Endodermal cell (in vitro differentiated cells): ENCODE measurements at places on chromosomes 2 and 18.

DNA sequence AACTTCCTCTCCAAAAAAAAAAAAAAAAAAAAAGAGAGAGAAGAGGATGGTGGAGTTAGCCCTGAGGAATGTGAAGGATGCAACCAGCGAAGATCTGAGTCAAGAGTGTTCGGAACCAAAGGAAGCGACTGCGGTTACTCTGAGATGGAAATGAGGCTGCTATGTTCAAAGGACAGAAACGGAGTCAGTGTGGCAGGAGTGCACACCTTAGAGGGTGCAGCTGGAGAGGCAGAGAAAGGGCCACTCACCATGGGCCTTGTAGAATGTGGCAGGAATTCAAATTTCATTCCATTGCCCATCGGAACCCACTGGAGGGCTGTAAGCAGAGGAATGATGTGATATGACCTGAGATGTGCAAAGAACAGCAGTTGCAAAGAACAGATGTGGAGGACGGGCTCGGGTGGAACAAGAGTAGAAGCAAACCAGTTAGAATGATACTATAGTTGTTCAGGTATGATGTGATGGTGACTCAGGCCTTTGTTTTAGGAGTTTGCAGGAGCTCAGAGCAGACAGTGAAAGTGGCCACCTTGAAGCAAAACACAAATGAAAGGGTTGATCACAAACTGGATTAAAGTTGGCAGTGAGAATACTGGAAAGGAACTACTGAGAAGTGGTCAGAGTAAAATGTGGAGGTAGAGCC is 22.6 kb downstream of the ITGA6 start:
- peaks cover 4% of the 10 kb centered on the region for H3K4me1 ChIP-seq
- DNase-seq: no peak
- H3K36me3 ChIP-seq: no peaks in the 10 kb centered on the region
- no peak overlapping the region for H3K4me3 ChIP-seq
- H3K27me3 ChIP-seq: no peaks in the 10 kb centered on the region

DNA sequence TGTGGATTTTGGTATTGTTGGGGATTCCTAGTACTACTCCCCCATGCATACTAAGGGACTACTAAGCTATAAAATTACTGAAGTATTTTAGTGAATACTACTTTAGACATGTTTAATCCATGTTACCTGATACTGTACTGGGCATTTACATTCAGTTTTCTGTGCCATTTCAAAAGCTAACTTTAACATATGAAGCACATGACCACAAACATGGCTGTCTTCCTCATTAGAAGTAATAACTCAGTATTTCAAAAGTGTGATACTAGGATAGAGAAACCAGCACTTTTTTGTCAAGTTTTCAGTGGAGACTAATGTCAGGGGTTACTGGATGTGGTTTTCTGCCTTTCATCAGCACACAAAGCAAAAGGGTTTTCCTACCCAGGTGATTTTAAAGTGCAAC is 27.9 kb downstream of the WDR33 start:
- no peak for DNase-seq
- H3K27me3 ChIP-seq: no peaks in the 10 kb centered on the region
- H3K27ac ChIP-seq: no peak overlapping the region
- no peak overlapping the region for H3K4me3 ChIP-seq
- no peaks in the 10 kb centered on the region for H3K4me1 ChIP-seq
- H3K36me3 ChIP-seq: peaks cover 33% of the 10 kb centered on the region

GRCh38 chr2:216842636-216843035 is 17.2 kb downstream of the TNP1 start:
- H3K4me1 ChIP-seq: no peaks in the 10 kb centered on the region
- no peak overlapping the region for H3K27ac ChIP-seq
- H3K36me3 ChIP-seq: no peaks in the 10 kb centered on the region
- no peak for DNase-seq

GRCh38 chr2:26088038-26088643 is 54.3 kb downstream of the RAB10 start:
- H3K27me3 ChIP-seq: no peaks in the 10 kb centered on the region
- H3K4me3 ChIP-seq: no peak overlapping the region
- no peak overlapping the region for H3K27ac ChIP-seq
- DNase-seq: no peak
- peaks cover 22% of the 10 kb centered on the region for H3K36me3 ChIP-seq
- H3K4me1 ChIP-seq: no peaks in the 10 kb centered on the region
